Cardiac fibroblast (primary cell): ENCODE measurements at places on chromosomes 6 and 20.

DNA sequence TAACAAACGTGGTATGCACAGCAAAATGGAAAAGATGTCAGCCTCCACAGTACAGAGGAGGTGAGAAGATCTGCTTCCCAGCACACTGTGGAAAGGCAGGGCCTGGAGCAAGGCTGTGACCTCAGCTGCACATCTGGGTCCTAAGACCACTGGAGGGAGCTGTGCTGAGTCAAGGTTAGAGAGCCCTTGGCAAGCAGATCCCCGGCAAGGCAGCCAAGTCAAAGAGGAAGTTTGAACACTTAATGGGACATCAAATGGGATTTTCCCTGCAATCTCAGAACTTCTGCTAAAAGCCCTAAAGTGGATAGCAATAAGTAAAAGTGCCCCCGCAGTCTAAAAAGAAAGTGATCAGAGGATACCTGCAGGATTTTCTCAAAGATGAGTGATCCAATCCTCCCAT is 39.5 kb downstream of the UNC5CL start:
- peak; percentile 78 for DNase-seq

DNA sequence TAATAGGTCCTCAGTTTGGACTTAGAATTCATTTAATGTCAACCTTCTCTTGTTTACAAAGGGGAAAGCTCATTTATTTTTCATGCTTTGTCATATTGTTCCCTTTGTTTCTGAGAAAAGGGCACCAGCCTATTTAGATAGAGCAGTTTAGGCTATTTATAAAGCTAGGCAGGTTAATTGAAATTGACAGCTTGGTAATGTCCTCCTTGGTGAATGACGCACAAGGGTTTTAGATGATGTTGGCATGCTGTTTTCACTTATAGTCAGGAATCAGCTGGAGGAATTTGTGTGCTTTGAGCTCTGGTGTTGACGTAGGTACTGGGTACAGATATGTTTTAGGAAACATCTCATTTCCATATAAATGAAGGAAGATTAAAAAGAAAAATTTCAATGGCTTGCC is 45.2 kb downstream of the BCKDHB start:
- DNase-seq: no peak

DNA sequence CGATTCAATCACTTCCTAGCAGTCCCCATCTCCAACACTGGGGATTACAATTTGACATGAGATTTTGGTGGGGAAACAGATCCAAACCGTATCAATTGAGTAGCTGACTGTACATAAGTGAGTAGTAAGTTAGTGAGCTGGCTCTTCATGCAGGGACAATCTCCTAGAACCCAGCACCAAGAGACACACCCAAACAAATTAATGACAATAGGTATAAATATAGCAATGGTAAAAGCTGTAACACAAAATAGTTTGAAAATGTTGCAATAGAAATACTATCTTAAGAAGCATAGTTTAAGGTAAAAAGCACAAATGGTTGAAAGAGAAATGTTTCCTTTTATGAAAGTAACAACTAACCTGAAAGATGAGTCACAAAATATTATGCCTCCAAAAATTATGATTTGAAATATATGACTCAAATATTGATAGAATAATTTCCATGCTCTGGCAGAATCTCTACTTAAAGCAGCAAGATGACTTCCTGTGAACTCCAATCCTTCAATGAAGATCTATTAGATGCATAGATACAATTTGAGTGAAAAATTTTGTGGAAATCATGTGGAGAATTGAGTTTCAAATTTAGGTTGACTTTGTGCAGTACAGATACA is 5.4 kb upstream of the SIRPB1 start:
- no peak for DNase-seq

- DNase-seq: no peak
These were observed 43.3 kb downstream of the SULF2 start for GRCh38 chr20:47741669-47742608.

- DNase-seq: no peak
These were observed 608.0 kb downstream of the COL12A1 start for GRCh38 chr6:74597840-74598239.

GRCh38 chr6:11387707-11388430 is 149.7 kb upstream of the TMEM170B start:
- DNase-seq: no peak

- DNase-seq: no peak
These were observed 504.0 kb upstream of the PTCHD4 start for GRCh38 chr6:48615041-48615440.

DNA sequence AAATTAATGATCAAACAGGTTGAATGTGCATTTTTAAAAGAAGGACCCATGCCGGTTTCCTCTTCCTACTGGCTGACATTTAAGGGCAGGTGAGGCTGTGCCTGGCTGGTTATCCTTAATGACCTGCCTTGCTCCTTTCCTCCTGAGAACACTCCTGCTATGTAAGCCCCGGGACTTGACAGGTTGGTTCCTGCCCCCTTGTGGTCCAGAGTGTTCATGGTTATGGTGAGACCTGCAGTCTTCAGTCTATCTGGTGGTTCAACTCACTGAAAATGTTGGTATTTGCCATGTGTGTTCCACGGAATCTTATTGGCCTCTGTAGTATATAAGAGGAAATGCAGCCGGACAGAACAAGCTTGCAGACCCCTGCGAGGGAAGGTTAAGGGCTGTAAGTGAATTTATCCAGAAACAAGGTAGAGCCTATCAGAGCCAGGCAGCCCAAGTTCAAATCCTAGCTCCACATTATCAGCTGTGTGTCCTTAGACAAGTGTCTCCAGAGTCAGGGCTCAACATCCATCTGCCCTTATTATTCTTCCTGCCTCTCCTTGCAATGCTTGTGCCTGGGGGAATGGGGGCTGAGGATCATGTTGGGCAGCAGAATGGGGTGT is 5.2 kb upstream of the BPIFA3 start:
- peak; percentile 57 for DNase-seq

GRCh38 chr20:23245553-23246181 is 104.9 kb upstream of the NXT1 start:
- DNase-seq: peak; percentile 73

DNA sequence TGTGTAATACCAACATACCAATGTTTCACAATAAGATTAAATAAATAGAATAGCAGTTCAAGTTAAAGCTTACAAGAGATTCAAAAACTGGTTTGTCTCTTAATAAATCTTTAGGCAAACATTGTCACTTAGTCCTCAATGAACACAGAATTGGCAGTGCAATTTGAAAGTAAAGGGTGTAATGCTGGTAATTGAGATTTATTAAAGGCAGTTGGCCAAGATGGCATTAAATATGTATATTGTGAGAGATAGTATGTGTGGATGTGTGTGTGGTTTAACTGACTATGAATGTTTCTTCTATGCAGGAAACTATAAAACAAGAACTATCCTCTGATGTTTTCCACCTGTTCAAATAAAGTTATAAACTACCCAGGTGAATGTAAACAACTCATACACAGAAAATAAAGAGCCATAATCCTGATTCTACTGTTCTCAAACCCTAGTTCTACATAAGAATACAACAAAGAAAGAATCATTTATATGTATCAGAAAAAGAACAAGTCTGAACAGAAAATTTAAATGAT is 267.9 kb upstream of the PTCHD4 start:
- DNase-seq: no peak

DNA sequence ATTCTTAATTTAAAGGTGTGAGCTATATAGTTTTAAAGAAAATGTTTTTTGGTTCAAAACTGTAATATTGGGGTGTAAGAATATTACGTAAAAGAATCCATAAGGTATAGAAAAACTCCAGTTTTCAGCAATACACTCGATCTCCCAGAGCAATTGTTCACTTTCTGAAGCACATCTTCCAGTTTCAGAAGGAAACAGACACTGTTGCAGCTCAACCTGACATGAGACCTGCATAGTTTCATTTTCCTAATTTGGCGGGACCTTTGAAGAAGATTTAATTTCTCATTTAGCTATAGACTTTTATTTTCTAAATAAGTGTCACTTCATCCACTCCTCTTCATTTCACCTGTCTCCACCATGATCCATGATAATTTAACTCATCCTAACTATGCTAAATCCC is 281.5 kb downstream of the HTR1B start:
- no peak for DNase-seq

- peak; percentile 64 for DNase-seq
These were observed 542 bp downstream of the TUBE1 start for GRCh38 chr6:112086744-112087135.

DNA sequence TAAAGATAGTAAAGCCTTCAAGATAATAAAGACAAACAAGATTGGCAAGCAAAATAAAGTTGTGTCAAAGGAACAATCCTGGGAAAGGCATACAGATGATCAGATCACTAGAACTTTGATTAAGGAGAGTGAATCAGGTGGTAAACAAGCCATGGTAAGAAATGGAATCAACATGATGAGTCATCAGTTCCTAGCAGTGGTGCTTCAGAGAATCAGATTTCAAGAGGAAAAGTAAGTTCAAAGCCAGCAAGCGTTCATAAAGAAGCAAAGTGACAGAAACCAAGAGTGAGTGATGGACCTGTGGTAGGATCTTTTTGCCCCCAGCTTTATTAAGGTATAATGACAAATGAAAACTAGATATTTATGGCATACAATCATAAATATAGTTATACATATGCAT is 340.4 kb downstream of the TPBG start:
- DNase-seq: no peak

DNA sequence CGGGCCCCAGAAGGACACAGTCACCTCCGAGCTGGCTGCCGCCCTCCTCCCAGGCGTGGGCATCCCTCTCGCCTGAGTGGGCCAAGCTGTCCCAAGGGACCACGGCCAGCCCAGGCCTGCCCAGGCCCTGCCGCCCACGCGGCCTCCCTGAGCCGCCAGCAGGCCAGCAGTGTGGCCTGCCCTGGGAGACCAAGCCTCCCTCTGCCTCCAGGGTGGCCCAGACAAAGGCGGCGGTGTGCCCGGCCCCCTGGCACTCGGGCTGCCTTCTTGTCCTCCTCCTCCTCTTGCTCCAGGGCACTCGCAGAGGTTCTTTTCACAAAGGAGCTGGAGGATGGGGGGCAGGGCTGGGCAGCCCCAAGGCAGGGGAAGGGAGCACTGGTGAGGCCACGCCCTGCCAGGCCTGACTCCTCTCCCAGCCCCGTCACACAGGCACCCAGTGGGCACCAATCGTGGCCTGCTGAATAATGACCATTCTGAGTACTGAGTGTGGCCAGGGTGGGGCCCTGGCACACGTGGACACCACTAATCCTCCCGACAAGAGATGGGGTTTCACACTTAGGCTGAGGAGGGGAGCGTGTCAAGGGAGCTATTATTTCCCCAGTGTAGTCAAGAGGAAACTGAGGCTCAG is 25.3 kb downstream of the NOL4L start:
- DNase-seq: peak; percentile 31

DNA sequence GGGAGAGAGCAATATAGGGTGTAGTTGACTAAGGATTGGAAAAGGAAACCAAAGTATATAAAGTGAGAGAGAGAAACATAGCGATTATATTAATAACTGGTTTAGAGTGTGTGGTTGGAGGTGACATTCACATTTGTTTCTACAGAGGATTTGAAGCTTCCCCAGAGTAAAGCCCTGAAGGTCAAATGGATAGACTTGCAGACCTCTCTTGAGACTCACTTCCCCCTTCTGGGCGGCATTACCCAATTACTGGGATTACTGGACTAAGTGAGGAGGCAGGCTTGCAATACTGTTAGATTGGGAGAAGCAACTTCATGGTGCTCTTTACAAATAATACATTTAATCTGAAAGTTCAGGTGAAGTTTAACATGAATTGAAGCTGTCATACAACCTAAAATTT is 10.7 kb downstream of the FIG4 start:
- DNase-seq: no peak
